Mesothelial cell of epicardium (in vitro differentiated cells): ENCODE measurements at places on chromosomes 7 and 10. TPM values are rescaled to one million over a fixed set of nuclear protein-coding genes. Genes with fewer than 3 reads are reported as not detected.
A peak's percentile ranks its signal among the peaks of the same experiment; 100 is the strongest.

DNA sequence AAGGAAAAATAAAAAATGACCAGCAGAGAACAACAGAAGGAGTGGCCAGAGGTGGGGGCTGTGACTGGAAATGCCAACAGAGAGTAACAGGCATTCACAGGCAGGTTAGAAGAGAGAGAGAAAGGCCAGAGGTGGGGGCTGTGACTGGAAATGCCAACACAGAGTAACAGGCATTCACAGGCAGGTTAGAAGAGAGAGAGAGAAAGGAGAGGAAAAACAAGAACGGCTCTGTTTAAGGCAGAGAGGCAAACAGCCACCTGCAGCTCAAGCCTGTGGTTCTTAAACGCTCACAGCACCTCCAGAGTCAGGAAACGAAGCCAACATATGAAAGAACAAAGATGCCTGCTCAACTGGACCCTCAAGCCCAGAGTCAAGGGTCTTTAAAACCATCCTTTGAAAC, 39.5 kb upstream of the DGKI start:
- no peak for DNase-seq

- no peak for DNase-seq
Observed at GRCh38 chr10:6267941-6268340, 65.2 kb downstream of the PFKFB3 start.

GRCh38 chr7:75696263-75697037, 42.3 kb downstream of the HIP1 start:
- DNase-seq, result no peak

DNA sequence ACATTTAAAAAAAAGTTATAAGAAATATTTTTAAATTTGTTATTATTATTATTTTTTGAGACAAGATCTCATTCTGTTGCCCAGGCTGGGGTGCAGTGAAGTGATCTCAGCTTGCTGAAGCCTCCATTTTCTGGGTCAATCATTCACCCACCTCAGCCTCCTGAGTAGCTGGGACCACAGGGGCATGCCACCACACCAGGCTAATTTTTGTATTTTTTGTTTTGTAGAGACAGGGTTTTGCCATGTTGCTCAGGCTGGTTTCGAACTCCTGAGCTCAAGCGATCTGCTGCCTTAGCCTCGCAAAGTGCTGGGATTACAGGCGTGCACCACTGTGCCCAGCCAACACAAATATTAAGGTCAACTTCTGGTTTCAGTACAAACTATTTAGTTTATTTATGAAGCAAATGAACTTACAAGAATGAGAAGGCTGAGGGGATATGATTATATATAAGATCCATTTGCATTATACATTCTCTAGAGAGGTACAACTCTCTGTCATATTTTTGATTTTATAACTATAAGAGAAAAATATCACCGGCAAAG, 45.9 kb upstream of the FAM133B start:
- no peak for DNase-seq

DNA sequence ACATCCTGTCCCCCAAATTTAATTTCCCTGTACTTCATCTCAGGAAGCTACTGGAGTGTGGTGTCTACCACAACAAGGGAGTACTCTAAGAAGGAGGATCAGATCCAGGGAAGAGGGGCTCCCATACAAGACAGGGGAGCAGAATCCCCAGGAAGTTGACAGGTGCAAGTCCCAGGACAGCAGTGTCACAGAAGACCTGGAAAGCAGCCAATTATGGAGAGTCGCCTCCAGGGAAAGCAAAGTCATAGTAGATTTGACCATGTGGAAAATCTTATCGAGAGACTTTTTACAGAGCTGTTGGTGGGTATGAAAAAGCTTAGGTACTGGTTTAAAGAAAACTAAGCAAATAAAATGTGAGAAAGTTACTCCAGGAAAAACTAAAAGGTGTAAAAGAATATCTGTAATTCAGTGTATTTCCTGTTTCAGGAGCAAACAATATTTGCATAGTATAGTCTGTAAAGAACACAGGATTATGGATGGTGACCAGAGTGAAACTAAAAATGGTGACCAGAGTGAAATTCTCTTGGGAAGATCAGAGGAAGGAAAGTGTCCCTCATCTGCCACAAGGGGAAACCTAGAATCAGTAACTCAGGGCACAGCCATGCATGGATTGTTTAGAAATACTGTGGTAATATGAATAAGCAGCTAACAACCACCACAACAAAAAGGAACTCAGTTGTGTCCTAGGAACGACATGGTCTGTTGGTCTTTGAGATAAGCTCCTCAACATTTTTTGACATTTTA, 44.5 kb downstream of the LANCL2 start:
- no peak for DNase-seq

DNA sequence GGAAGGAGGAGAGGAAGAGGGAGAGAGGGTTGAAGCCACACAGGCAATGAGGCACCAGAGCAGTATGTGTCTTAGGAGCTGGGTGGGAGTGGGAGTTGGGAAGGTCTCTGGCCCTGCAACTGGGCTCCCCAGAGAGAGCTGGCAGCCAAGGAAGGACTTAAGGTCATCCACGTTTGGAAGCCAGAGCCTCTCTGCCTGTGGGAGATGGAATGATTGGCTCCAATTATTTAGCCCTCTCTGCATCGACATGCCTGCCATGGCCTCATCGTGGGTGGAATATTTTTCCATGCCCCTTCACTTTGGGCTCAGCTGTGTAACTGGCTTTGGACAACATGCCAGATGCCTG, 478.5 kb downstream of the RPS24 start:
- DNase-seq, result no peak

DNA sequence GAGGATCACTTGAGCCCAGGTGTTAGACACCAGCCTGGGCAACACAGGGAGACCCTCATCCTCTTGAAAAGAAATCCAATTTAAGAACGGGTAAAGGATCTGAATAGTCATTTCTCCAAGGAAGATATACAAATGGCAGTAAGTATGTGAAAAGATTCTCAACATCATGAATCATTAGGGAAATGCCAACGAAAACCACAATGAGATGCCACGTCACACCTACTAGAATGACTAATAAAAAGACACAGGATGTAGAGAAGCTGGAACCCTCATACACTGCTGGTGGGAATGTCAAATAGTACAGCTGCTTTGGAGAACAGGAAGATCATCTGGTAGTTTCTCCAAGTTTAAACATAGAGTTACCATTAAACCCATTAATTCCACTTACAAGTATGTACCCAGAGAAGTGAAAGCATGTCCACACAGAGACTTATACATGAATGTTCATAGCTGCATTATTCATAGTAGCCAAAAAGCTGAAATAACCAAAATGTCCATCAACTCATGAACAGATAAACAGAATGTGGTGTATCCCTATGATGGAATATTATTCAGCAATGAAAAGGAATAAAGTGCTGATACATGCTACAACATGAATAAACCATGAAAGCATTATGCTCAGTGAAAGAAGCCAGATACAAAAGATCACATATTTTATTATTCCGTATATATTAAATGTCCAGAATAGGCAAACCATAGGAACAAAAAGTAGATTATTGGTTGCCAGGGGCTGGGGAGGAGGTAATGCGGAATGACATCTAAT, 13.1 kb upstream of the ZMIZ2 start:
- DNase-seq, result no peak

- no peak for DNase-seq
Observed at GRCh38 chr10:184911-185310, 49.7 kb downstream of the ZMYND11 start.

DNA sequence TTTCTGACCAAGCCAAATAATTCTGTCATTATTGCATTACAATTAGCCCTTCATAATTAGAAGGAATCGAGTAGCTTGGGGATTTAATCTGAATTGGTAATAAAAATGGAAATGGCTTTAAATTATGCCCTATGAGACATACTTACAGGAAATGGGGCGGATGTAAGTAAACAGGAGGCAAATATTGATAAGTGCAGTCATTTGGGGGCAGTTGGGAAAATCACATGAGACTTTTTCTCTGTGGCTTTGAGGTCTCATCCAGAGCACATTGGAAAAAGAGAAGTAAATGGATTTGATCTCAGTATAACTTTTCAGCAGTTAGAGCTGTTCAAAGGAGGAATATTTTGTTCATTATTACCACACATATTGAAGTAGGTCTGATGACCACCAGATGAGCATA, 307.8 kb upstream of the POM121L12 start:
- no peak for DNase-seq

- peak; percentile 56 for DNase-seq
Observed at GRCh38 chr7:130896898-130897514, 163.0 kb upstream of the KLF14 start.

DNA sequence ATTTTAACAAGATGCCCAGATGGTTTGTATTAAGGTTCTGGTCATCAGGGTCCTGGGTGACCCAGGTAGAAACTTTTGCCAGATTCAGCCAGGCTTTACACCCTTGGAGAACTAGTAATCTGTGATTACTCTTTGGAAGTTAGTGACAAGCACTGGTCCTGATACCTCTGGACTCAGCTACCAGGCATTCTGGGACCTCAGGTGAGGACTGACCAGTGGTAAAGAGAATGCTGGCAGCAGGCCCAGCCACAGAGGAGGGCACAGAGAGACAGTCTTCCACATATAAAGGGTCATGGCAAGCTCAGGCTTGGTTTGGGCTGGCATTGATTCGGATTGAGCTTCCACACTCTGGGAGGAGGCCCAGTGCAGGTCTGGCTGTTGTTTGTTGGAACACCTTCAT, 112.0 kb upstream of the CHST15 start:
- DNase-seq, result no peak

DNA sequence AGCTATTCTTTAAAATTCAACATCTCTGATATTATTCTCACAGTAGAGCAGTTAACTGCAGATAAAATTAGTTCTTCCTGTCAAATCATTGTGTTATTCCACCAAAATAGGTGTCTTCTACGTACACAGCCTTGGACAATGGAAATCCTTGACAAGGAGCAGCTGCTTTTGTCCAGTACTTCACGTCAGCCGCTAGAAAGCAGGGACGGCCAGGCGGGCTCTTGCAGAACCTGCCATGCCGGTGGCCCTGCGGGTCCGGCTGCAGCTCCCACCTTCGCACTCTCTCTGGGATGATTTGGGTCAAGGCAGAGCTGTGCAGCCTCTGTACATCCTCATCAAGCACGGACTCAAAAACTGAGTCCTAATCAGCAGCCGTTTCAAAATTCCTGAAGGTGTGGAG, 2.2 kb upstream of the FOXI2 start:
- no peak for DNase-seq

- DNase-seq, result no peak
Observed at GRCh38 chr10:103776878-103777591, 78.3 kb downstream of the SH3PXD2A start.

TAS2R41 gene
- total RNA-seq, result not detected in 3 replicates

GOLGA7B gene
- total RNA-seq, result 0.07 to 0.16 TPM (median 0.09 TPM) in 3 replicates

RBP3 gene
- total RNA-seq, result not detected in 3 replicates

GRID2IP gene
- total RNA-seq, result 1.4 to 1.5 TPM (median 1.5 TPM) in 3 replicates

SH2D4B gene
- total RNA-seq, result 0.27 to 0.29 TPM (median 0.27 TPM) in 3 replicates

CUBN gene
- 0.90 to 1.8 TPM (median 1.5 TPM) in 3 replicates for total RNA-seq
